ENCODE measurements at places on chromosomes 11 and 22.

- no peak for DNase-seq
These were observed 472.9 kb downstream of the SOX6 start for GRCh38 chr11:15883455-15883920.

GRCh38 chr11:3093281-3094191 lies 36.3 kb upstream of the CARS1 start:
- no peak for DNase-seq

DNA sequence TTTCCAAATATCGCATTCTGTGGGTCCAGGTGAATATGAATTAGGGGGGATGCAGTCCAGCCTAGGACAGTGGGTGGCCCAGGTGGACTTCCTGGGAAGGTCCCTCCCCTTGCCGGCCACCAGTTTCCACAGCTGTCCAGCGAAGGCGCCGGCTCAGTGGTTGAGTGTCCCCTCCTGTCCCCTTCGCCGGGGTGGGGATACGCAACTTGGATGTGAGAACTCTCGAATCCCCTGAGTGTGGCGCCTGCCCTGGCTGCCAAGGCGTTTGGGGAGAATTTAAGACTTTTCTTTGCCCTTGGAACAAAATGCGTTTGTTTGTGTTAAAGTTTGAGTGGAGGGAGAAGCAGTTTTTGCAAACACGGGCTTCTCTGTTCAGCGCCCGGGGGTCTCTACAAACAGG lies 123.7 kb downstream of the KCNQ1OT1 start:
- DNase-seq = no peak

- DNase-seq = no peak
These were observed 20.7 kb upstream of the CECR2 start for GRCh38 chr22:17348464-17349103.

- DNase-seq = no peak
These were observed 9.1 kb downstream of the DCPS start for GRCh38 chr11:126312961-126313360.

- DNase-seq = no peak
These were observed 4.2 kb downstream of the SLC25A1 start for GRCh38 chr22:19174106-19175025.

GRCh38 chr22:39405346-39406085 lies 5.9 kb downstream of the TAB1 start:
- no peak for DNase-seq

DNA sequence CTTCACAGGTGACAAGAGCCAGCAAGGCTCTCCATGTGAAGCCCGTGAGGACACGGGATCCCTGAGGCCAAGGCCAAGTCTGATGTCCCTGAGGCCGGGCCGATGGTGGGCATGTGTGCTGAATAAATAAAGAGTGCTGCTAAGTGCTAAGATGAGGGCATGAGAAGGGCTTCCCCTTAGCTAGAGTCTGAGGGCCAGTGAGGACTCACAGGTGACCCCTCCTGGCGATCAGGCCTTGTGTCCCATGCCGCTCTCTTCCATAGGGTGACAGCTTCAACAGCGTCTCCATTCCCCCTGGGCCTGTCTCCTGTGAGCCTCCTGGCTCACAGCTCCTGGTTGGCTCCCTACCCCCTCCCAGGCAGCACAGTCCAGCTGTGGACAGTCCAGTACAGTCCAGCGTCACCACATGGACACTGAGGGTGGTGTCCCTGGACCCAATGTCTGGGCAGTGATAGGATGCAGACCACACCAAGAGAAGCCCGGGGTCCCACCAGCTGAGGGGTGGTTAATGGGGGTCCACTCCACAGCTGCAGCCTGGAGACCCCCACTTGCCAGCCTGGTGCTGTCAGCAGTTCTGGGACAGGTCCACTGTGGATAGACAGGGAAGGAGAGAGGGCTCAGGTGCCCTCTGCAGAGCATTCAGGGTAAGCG lies 1033.2 kb downstream of the TBC1D22A start:
- no peak for DNase-seq

GRCh38 chr11:131186629-131187101 lies 183.8 kb upstream of the NTM start:
- no peak for DNase-seq

GRCh38 chr11:125945011-125945796 lies 640 bp upstream of the VSIG10L2 start:
- DNase-seq = no peak

DNA sequence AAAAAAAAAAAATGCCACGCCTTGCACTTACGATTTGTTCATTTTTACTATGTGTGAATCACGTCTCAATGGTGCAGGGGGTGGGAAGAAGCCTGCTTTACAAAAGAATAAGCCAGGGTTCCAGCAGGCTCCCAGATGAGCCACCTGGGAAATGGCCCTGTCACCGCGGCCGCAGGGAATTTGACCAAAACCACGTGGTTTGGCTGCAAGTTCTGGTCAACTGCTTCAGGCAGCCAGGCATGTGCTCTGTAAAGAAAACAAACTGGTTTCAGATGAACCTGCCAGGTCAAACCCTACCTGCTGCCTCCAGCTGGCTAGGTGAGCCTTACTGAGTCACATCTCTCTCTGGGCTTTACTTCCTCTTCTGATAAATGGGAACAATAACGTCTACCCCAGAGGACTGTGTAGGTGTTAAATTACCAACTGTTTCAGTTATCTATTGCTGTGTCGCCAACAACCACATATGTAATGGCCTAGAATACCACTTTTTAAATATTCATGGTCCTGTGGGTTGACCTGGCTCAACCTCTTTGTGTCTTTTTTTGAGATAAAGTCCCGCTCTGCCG lies 30.5 kb upstream of the GCAT start:
- DNase-seq = no peak

DNA sequence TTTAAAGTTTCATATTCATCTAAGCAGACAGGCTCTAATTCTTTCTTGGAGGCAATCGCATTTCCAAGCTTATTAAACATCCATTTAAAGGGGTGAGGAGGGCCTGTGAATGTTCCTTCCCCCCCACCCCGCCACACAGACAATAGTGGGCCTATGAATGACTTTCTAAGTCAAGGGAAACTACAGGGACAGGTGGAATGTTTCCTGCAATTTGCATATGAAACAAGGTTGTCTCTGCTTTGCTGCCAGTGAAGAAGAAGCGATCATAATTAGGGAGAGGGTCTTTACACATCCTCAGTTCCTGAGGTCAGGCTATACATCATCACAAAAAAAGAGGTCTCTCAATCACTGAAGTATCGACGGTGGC lies 127.9 kb upstream of the OPCML start:
- no peak for DNase-seq
